Right lung (tissue), 10 donors: ENCODE measurements at places on chromosomes 16 and 17. TPM values are rescaled to one million over a fixed set of nuclear protein-coding genes. Genes with fewer than 3 reads are reported as not detected.

The CDC6 gene
- 16.5 TPM for polyA plus RNA-seq

The TMEM100 gene
- polyA plus RNA-seq: 36.4 TPM

The ZSCAN10 gene
- polyA plus RNA-seq: 0.12 TPM

The RNF157 gene
- polyA plus RNA-seq: 7.9 TPM

The MYO18A gene
- polyA plus RNA-seq: 34.8 TPM

The RAB26 gene
- 1.3 TPM for polyA plus RNA-seq

The CCDC200 gene
- polyA plus RNA-seq: 13.0 TPM

The KRT24 gene
- polyA plus RNA-seq: not detected

The FSCN2 gene
- 1.3 TPM for polyA plus RNA-seq

The GPR179 gene
- polyA plus RNA-seq: 0.60 TPM

The MIEF2 gene
- 8.6 TPM for polyA plus RNA-seq

The DRC3 gene
- 21.6 TPM for polyA plus RNA-seq

The E2F4 gene
- polyA plus RNA-seq: 43.8 TPM

The HLF gene
- polyA plus RNA-seq: 3.8 TPM

The MYH2 gene
- not detected for polyA plus RNA-seq

The CALCOCO2 gene
- 86.0 TPM for polyA plus RNA-seq

The TPSB2 gene
- 0.19 TPM for polyA plus RNA-seq

The RHBDF1 gene
- 32.1 TPM for polyA plus RNA-seq
